Activated CD4-positive, alpha-beta T cell treated with anti-CD3 and anti-CD28 coated beads, Interleukin-10, Interleukin-2, amounts not matched to agents 100 ng/mL and 50 ng/mL, durations not matched to agents 16 hours and 8 hours (primary cell): ENCODE measurements at places on chromosomes 16 and 17.

DNA sequence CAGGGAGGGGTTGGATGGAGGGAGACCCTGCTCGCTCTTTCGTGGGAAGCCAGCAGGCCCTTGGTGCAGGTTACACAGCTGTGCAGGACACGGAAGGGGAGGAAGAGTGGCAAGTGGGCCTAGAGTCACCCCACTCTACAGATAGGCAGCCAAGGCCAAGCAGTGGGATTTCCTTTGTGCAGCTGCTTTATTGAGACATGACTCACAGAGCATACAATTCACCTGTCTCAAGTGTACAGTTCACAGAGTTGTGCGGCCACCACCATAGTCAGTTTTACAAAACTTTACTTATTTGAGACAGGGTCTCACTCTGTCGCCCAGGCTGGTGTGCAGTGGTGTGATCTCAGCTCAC, 91.2 kb upstream of the CIBAR2 start:
- no peak for DNase-seq

- peak; percentile 2 for DNase-seq
Measured at GRCh38 chr17:6279659-6280058, 155.3 kb downstream of the AIPL1 start.

DNA sequence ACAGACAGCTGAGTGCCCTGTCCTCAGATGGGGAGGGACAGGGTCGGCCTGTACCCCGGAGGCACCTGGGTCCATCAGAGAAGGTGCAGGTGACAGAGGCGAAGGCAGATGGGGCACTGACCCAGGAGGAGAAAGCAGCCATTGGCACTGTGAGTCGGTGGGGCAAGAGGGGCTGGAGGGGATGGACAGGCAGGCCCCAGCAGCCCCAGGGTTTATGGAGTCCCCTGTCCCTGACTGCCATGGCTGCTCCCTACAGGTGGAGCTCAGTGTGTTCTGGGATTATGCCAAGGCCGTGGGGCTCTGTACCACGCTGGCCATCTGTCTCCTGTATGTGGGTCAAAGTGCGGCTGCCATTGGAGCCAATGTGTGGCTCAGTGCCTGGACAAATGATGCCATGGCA, 32.1 kb downstream of the ANKRD40 start:
- no peak for DNase-seq

GRCh38 chr17:652314-652713, 62.3 kb downstream of the VPS53 start:
- DNase-seq, result no peak

DNA sequence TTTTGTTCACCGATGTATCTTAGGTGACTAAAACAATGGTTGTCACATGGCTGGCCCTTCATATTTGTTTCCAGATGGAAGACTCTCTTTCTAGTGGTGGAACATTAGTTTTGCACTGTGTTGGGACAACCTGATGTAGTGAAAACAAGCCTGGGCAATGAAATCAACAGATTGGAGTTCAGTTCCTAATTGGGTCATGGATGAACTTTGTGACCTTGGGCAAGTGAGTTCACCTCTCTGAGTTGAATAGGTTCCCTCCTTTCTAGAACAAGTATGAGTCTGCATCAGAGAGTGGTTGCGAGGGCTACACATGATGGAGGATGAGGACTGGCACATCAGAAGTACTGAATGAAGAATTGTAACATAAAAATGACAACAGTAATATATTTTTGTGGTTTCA, 2.1 kb upstream of the NKD1 start:
- DNase-seq, result no peak

GRCh38 chr17:69524854-69525253, 110.4 kb downstream of the MAP2K6 start:
- no peak for DNase-seq

GRCh38 chr16:18836702-18837101, 35.4 kb upstream of the ARL6IP1 start:
- DNase-seq, result peak; percentile 21

GRCh38 chr16:12260647-12261262, 284.2 kb downstream of the SNX29 start:
- no peak for DNase-seq

DNA sequence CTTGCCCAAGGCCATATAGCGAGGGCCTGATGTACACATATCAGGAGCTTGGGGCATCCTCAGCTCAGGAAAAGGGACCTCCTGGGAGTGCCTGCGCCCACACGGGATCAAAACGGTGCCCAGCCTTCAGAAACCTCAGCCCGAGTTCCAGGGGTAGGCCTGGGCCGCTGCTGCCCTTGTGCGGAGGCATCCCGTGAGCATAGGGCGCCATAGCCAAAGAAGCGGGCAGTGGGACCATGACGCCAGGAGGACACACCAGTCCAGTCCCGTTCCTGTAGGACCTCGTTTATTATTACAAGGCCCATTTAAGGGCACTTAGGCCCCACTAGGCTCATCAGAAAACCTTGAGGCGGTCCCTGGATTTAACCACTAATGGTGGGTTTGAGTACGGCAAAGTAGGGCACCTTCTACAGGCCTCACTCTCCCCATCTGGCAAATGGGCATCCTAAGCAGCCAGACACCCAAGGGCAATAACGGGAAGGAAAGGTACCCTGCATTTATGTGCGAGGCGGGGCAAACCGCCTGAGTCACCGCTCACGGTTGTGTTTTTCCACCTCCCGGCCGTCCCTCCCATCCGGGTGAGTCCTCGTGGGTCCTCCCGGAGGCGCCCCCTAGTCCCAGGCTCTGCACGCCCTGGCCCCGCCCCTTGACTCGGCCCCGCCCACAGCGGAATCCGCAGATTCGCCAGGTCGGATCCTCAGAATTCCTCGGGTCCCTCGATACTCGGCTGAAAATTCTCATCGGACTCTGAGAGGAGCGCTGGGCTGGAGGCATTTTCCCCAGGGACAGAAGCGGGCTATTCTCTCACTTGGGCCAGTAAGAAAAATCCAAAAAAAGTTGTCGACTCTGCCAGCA, 726 bp upstream of the SETD1A start:
- peak; percentile 92 for DNase-seq

GRCh38 chr17:8520981-8521380, 85.3 kb downstream of the NDEL1 start:
- no peak for DNase-seq

- no peak for DNase-seq
Measured at GRCh38 chr16:88319116-88319965, 63.4 kb upstream of the ZNF469 start.

- no peak for DNase-seq
Measured at GRCh38 chr16:47492428-47493377, 31.6 kb downstream of the PHKB start.

- DNase-seq, result no peak
Measured at GRCh38 chr16:47627085-47627639, 166.0 kb downstream of the PHKB start.

GRCh38 chr16:27945233-27945973, 118.1 kb downstream of the GSG1L start:
- DNase-seq, result no peak

- DNase-seq, result no peak
Measured at GRCh38 chr16:75052481-75053202, 53.8 kb downstream of the ZNRF1 start.

- no peak for DNase-seq
Measured at GRCh38 chr17:379531-380465, 27.2 kb upstream of the RPH3AL start.

- DNase-seq, result no peak
Measured at GRCh38 chr17:56389356-56389755, 204.1 kb upstream of the NOG start.

- DNase-seq, result no peak
Measured at GRCh38 chr16:28089992-28090365, 26.5 kb upstream of the GSG1L start.

DNA sequence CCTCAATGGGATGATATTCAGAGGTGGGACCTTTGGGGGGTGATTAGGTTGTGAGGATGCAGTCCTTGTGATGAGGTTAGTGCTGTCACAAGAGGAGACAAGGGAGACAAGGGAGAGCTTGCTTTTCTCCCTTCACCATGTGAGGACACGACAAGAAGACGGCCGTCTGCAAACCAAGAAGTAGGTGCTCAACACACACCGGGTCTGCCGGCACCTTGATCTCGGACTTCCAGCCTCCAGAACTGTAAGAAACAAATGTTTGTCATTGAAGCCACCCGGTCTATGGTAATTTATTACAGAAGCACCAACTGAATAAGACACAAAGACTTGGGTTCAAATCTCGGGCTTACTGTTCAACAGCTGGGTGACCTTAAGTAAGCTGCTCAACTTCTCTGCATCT, 64.9 kb downstream of the MPHOSPH6 start:
- DNase-seq, result no peak

- peak; percentile 11 for DNase-seq
Measured at GRCh38 chr17:34797720-34798119, 163.5 kb downstream of the CCT6B start.

DNA sequence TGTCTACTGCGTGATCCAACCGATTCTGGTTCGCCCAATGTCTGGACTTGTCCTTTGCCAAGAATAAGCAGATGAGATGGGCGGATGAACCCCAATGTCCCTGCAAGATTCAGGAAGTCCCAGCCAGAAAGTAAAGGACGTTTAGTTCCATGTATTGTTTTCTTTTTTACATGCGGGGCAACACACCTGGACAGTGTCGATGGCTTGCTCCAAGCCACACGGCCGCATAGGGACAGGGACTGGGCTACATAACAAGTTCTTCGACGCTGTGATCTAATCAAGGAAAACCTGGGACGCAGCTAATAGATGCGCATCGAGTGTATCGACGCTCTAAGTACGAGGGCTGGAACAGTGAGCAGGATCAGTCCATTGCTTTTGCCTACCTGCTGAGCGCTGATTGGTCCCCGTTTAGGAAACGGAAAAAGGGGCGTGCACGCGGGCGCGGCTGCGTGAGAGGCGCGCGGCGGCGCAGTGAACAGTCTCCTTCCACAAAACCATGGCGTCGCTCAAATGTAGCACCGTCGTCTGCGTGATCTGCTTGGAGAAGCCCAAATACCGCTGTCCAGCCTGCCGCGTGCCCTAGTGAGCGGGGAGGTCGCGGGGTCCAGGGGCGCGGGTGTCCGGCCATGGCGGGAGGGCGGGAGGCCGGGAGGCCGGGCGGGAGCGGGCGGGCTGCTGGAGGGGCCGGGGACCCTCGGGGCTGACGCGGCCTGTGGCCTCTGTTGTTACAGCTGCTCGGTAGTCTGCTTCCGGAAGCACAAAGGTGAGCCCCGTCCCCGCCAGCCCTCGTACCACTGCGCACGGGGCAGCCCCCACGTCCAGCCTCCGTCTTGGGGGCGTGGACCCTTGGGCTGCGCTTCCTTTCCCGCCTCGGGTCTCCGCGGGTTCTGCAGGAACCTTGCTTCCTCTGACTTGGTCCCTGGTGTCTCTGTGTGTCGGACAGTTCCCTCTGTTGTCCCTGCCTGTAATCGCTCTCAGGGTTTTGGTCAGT, at the start of gene ZNHIT3:
ZNHIT3 (plus strand) TSS at position 478 of the 991 bp plus-strand sequence; CDS start at position 497, 19 bp downstream.
- peak; percentile 95 for DNase-seq

DNA sequence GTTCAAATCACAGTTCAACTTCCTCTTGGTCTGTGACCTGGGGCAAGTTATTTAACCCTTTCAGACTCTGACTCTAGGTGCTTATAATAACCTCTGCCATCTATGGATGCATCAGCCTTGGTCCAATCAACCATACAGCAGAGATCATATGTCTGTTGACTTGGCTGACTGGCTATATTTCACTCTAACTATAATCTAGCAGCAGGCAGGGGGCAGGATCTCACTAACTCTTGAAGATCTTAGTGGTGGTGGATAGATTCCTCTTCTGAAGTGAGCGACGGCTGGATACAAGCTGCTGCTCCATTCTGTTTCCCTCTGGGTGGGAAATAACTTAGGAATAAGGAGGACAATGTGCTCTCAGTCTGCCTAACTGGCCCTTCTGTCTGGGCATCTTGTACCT, 146.6 kb downstream of the SKAP1 start:
- DNase-seq, result no peak

DNA sequence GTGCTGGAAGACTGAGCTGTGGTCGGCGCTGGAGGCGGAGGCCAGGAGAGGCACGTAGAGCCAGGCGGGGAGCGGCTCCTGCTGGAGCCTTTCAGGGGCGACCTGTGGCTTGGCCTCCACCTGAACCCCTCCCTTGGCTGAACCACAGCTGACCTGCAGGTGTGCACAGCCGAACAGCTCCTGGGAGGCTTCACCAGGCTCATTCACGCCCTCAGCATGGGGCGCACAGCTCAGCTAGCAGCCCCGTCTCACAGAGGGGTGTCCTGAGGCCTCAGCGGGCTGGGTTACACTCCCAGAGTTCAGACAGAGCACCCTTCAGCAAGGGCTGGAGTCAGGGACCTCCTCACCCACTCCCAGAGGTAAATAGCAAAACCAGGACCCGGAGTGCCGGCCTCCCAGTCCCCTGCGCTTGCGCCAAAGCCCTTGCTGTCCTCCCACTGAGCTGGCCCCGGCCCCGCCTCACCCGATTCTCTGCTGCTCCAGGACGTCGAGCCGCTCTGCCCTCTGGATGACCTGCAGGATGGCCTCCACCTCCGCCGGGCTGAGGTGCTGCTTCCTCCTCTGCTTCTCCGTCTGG, 31.7 kb downstream of the RPH3AL start:
- DNase-seq, result no peak

DNA sequence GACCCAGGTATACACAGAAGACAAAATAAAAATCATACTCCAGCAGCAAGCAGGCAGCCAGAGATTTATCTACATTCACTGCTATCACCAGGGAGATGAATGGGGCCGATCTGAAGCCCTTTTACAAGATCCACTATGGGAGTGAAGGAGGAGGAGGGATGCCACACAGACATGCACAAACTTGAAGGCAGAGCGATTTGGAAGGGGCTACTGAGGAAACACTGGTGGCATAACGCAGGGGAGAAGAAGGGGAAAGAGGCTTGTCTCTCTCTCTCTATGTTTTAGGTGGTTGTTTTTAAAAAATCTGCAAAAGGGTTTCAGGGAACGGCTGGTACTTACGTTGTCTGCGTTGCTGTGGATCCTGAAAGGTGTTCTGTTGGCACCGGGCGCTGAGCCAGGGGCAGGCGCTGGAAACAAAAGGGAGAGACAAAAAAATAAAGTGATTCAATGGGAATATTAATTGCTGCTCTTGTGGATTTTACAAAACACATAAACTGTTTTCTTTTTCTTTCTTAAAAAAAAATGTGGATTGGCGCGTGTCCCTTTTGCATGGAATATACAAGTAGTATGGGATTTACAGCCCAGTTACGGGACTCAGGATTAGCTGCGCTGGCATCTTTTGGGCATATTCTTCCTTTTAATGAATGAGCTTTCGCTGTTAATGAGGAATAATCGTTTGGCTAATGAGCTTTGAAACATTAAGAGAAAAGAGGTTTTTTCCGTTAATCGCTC, 255.3 kb upstream of the PMFBP1 start:
- DNase-seq, result no peak

GRCh38 chr17:71413935-71414334, 706.9 kb upstream of the SOX9 start:
- DNase-seq, result no peak

- no peak for DNase-seq
Measured at GRCh38 chr17:74637926-74638325, 14.4 kb upstream of the CD300E start.

DNA sequence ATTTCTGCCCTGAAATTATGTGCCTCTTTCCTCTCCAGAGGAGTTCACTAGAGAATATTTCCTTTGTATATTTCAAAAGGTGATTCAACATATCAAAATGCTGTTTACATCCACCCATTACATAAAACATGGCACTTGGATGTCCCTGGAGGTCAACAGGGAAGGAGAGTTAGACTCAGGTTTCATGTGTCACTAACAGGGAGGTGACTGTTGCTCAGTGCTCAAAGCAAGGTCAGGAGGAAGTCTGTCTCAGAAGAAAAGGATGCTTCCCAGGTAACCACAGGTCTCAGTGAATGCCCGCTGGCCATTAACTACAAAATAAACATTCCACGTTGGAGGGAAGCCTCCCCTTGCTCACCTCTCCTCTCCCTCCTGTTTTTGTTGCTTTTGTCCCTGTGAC, 198.6 kb downstream of the AXIN2 start:
- DNase-seq, result no peak

- DNase-seq, result no peak
Measured at GRCh38 chr16:89925596-89926079, 2.5 kb downstream of the TUBB3 start.

GRCh38 chr16:74726716-74727115, 26.1 kb upstream of the MLKL start:
- peak; percentile 56 for DNase-seq
